ENCODE measurements at places on chromosomes 1 and 21.
A peak's percentile ranks its signal among the peaks of the same experiment; 100 is the strongest.

- no peak for DNase-seq
These were observed 40.1 kb downstream of the PIK3C2B start for GRCh38 chr1:204454476-204454875.

DNA sequence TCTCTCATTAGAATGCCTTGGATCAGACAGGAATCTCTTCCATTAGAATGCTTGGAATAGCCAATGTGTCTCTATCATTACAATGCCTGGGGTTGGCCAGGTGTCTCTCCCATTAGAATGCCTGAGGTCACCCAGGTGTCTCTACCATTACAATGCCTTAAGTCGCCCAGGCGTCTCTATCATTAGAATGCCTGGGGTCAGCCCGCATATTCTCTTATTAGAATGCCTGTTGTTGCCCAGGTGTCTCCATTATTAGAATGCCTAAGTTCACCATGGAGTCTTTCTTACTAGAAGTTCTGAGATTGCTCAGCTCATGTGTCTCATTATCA is 60.2 kb downstream of the RNF187 start:
- DNase-seq = no peak

DNA sequence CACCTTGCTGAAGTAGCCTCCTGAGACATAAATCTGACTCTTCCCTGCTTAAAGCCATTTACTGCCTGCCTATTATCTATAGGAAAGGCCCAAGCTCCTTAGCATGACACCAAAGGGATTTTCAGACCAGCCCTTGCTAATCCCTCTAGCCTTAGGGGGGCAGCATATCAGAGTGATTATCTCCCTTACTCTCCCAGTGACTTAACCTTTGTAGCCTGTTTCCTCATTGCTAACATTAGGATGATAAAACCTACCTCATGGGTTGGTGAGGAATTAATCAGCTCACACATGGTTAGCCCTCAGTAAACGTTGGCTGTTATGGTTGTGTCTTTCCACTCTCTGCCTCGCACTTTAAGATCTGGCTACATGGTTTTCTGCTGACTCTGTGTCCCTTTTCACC is 70.1 kb downstream of the ROR1 start:
- peak; percentile 55 for DNase-seq

- no peak for DNase-seq
These were observed 109.1 kb upstream of the OLIG2 start for GRCh38 chr21:32916522-32917099.

- DNase-seq = no peak
These were observed 10.9 kb downstream of the SLC1A7 start for GRCh38 chr1:53131590-53131938.

All from large intestine (tissue), 12 donors.